ENCODE measurements at places on chromosomes 1 and 21. TPM values are rescaled to one million over a fixed set of nuclear protein-coding genes. Genes with fewer than 3 reads are reported as not detected.

FAM43B gene
- total RNA-seq, result 0.07 TPM

DNA sequence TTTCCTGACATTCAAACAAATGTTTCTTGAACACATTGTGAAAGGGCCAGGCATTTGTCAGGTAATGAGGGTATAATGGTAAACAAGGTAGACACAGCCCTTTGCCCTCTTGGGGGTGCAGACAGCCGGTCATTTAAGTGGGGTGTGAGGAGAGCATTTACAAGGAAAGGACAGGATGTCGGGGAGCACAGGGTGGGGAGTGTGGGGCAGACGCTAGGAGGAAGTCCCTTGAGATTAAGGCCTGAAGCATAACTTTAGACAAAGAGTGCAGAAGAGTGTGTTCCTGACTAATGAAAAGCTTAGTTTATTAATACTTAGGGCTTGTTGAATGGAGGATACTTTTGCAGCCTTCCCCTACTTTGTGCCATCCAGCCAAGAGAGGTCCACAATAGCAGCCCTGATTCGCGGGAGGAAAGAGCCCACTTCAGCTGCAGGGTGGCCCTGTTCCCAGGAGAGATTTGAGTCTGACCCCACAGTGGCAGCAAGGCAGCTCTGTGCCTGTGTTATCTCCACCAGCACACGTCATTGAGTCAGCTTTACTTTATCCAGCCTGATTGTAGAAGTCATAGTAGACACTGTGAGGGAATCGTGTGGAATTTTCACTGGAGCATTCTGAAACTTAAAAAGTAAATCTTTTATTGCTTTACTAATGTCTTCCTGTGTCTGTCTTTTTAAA, 35.1 kb downstream of the MPZL1 start:
- peaks cover 58% of the 10 kb centered on the region for H3K4me1 ChIP-seq
- 0 out of 2 replicates have a peak, but pooled peaks cover 4% of the 10 kb centered on the region for H3K36me3 ChIP-seq
- no peak for DNase-seq
- H3K4me3 ChIP-seq, result no peak overlapping the region

ORC1 gene
- total RNA-seq, result 8.3 TPM

DNA sequence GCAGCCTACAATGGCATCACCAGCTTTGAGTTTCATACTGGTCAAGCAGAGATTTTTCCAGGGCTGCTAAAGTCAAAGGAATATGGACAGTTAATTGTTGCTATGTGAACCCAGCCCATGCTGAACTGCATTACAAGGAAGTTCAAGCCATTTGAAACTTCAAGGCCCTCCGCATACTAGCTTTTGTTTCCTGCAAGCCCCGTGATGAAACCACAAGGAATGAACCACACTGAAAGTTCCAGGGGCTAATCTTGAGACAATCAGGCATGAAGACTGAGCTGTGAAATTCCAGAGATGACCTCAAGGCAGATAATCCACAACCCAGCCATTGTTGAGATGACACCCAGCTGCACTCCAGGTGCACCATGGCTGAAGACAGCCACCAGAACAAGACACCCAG, 180.8 kb downstream of the C1orf21 start:
- no peak overlapping the region for H3K4me3 ChIP-seq
- peak; percentile 20 for DNase-seq
- no peak overlapping the region for H3K27ac ChIP-seq
- H3K27me3 ChIP-seq, result peaks cover 3% of the 10 kb centered on the region
- peaks cover 15% of the 10 kb centered on the region for H3K4me1 ChIP-seq

GRCh38 chr1:153945131-153945794, 1.3 kb downstream of the DENND4B start:
- peak; percentile 58 for DNase-seq
- H3K27me3 ChIP-seq, result peaks cover 4% of the 10 kb centered on the region
- H3K27ac ChIP-seq, result peak overlapping the region; percentile 81
- peak overlapping the region; percentile 90 for H3K4me3 ChIP-seq
- peaks cover 21% of the 10 kb centered on the region for H3K4me1 ChIP-seq
- H3K36me3 ChIP-seq, result peaks cover 8% of the 10 kb centered on the region

FCMR gene
- 0.46 TPM for total RNA-seq
